ENCODE measurements at places on chromosomes 2 and 18.

DNA sequence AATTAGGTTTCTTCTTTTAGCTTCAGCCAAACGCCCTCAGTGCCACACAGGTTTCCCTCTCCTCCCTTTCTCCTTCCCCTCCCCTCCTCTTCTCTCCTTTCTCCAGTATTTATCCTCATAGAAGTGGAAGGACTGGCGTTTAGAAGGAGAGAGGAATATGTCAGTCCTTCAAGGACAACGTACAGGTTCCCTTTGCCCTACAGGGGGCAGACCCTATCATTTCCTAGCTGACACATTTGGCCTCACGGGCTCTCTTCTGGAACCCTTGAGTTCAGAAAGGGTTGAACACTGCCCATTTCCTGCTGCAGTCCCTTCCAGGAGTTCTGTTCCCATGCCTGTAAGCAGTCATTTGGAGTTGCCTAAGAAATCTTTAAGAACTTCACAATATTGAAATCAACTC is 46.1 kb downstream of the CDCA7 start:
- DNase-seq, result no peak

DNA sequence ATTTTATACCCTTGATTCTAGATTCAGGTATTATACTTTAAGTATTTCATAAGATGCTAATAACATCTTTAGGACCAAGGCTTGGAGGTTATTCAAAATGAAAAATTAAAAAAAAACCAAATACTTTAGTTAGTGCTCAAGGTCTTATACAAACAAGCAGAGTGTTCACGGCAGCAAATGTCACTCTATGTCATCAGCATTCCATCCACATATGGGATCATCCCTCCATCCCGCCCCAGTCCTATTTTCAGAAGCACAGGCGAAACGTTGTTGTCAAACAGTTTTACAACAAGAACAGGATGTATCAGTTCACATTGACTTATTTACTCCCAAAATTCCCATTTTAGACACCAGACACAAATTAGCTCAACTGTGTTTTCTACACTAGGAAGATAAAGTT is 83.7 kb downstream of the DSEL start:
- no peak for DNase-seq

DNA sequence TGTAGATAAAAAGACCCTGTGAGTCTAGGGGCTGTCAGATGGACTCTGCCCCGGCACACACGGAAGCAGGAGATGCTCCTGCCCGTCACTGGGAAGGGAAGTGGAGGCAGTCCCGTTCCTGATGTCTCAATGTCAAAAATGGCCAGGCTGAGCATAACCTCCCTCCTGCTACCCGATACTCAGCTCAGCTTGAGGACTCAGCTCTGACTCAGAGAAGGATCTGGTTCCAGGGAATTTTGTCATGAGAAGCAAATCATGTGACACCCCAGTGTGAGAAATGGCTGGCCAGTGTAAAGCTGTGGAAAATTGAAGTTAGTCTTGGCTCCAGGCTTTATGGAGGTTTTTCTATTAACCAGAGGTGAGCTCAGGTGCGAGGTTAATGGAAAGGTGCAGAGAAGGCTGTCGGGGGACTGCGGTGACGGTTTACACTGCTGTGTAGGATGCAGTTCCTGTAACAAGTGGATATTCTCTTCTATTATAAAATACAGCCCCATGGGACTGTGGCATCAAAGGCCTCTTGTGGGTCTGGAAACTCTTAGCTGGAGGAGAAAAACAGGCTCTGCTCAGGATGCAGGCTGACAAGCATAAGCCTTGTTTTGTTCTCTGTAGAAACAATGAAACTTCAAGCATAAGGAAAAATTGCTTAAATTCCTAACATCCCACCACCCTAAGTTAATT is 24.7 kb upstream of the AGAP1 start:
- peak; percentile 57 for DNase-seq

DNA sequence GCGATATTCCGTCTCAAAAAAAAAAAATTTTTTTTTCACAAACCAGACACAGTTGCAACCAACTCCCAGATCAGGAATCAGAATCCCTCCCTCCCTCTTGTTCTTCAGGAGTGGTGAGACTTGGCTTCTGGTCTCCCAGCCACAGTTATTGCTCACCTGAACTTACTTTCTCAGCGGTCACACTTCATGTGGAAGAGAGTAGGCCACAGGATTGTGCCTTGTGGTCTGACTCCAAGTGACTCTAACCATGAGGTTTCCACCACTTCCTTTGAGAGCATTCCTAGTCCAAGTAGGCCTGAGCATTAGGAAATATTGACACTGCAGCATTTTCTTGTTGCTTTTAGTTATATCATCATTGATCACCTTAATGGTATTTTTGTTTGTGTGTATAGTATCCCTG is 12.1 kb downstream of the FMNL2 start:
- peak; percentile 84 for DNase-seq

DNA sequence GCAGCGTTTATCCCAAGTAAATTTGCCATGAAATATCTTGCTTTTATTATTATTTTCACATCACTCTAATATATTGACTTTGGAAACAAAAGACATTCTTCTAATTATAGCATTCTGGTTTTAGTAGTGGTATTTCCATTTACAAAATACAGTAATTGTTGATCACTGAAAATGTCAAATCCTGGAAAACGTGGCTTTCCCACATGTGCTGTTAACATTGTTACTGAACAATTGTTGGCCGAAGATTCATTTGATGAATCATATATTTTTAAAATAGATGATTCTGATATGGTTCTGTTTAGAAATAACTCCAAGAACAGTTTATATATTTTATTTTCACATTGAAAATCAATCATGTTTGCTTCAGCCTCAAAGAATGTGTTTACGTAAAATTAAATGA is 32.9 kb downstream of the SP140 start:
- DNase-seq, result no peak
